ENCODE measurements at places on chromosomes 11 and 22.

GRCh38 chr11:118448294-118448693 lies 12.0 kb downstream of the KMT2A start:
- no peak for DNase-seq

DNA sequence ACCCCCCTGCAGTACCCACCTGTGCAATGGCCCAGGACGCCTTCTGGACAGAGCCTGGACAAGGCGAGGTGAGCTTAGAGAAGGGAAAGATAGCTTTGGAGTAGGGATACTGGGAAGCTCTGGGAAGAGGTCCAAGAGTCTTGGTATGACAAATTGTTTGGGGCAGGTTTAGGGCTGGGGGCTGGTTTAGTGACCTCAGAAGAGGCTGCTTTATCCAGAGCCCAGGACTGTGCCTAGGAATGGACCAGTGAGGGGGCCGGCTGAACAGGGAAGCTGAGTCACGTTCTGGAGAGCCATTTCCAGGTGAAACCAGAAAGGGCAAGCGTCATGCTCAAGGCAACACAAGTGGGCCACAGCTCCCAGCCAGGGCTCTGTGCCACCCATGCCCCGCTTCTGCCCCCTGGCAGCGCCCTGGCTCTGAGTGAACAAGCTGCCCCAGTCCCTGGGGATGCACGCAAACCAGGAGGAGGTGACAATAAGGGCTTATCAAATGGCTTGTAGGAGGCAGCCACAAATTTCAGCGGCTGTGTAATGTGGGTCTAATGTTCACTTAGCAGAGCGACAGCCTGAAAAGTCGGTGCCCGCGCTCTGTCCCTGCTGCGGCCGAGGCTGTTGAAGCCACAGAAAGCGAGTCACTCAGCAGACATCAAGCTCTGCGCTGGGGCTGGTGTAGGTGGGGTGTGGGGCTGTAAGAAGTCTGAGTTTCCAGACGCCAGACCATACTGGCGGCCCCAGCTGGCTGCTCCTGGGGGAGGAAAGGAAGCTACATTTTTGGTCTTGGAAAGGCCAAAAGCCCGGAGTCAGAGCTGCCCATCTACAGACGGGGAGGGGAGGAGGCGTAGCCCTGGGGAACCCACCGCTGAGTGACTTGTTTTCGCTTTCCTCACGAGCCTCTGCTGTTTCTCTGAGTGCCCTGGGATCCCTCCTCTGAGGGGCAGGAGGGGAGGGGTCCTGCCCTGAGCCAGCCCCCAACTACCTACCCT lies 18.3 kb upstream of the SYT7 start:
- DNase-seq = no peak

DNA sequence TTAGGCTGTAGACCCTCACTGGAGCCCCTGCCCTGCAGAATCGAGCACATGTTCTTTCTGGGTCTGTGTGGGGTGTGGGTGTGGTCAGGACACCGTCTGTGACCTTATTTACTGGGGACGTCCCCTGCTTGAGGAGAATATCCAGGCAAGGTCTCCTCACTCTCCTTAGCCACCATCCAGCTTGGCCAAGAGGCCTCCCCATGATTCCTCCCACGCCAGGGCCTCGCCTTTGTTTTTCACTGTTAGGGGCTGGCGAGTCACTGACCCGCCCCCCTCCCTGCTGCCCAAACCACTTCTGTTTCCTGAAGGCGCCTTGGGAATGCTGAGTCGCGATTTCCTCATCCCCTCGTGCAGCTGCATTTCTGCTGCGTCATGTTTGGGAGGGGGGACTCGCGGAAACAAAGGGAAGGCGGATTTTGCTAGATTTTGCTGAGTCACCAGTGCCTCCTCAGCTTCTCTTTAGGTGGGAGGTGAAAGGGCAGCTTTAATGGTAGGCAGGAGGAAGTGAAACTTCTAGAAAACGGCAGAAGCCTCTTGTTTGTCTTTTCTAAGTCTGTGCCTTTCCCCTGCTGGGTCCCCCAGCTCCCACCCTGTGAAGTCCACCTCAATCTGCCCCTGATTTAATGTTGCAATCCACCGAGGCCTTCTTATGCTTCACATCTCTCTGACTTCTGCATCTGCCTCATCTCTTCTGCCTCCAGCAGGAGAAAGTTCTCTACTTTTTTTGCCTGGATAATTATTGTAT lies 4.0 kb upstream of the HMOX1 start:
- peak; percentile 87 for DNase-seq

- peak; percentile 47 for DNase-seq
These were observed 6.6 kb downstream of the APOL4 start for GRCh38 chr22:36194971-36195370.

DNA sequence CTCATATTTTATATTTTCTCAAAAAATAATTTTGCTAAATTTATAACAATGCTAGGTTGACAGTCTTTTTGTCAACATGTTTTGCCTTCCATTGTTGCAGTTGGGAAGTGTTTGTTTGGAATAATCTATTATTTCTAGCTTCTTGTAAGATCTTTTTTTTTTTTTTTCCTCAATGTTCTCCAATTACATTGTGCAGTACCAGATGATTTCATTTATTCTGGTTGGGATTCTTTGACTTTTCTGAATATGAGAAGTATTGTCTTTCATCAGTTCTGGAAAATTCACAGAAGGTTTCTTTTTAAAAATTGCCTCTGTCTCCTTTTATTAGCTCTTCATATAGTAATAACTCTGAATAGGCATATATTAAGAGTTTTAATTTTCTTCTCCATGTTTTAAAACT lies 245.4 kb downstream of the DYNC2H1 start:
- no peak for DNase-seq

- no peak for DNase-seq
These were observed 24.4 kb downstream of the RTN4R start for GRCh38 chr22:20243537-20244249.

- DNase-seq = no peak
These were observed 12.3 kb upstream of the BID start for GRCh38 chr22:17786435-17787161.

- DNase-seq = no peak
These were observed 97.4 kb downstream of the FDX1 start for GRCh38 chr11:110527146-110527545.

GRCh38 chr11:76512851-76513653 lies 68.2 kb downstream of the EMSY start:
- no peak for DNase-seq

GRCh38 chr22:20063271-20064139 lies 16.5 kb upstream of the DGCR8 start:
- DNase-seq = no peak

GRCh38 chr11:3086671-3087150 lies 29.5 kb upstream of the CARS1 start:
- DNase-seq = no peak

GRCh38 chr11:15093432-15093831 lies 20.0 kb downstream of the CALCB start:
- no peak for DNase-seq

GRCh38 chr11:95711162-95711944 lies 78.2 kb downstream of the FAM76B start:
- DNase-seq = peak; percentile 74

DNA sequence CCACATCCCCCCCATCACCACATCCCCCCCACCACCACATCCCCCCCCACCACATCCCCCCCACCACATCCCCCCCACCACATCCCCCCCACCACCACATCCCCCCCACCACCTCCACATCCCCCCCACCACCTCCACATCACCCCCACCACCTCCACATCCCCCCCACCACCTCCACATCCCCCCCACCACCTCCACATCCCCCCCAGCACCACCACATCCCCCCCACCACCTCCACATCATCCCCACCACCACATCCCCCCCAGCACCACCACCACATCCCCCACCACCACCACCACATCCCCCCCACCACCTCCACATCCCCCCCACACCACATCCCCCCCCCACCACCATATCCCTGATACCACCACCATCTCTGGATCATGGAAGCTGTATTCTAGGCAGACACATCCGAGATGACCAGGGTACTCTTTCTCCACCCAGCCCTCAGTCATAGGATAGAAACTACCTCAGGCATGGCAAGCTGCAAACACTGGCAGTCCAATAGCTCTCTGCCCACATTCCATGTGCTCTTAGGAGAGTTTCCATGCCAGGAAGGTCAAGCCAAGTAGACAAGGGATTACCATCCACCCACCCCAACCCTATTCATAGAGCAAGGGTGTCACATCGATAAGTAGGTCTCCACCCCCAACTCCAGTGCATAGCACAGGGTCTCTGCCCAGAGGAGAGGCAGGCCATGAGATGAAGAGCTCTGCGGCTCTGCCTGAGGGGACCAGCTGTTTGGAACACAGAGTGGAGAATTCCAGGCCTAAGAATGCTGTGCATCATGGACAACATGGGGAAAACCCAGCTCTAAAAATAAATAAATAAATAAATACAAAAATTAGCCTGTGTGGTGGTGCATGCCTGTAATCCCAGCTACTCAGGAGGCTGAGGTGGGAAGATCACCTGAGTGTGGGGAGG lies 33.0 kb upstream of the TEAD1 start:
- no peak for DNase-seq
